CD4-positive, alpha-beta T cell treated with Interleukin-4 for 1 hour (primary cell): ENCODE measurements at places on chromosomes 7 and 10.

- no peak for DNase-seq
Measured at GRCh38 chr7:117630501-117630900, 150.7 kb downstream of the CFTR start.

- no peak for DNase-seq
Measured at GRCh38 chr7:50197549-50197948, 104.5 kb upstream of the ZPBP start.

GRCh38 chr10:29317423-29318021, 28.7 kb downstream of the LYZL1 start:
- no peak for DNase-seq

- DNase-seq, result no peak
Measured at GRCh38 chr10:52438119-52438518, 124.0 kb downstream of the DKK1 start.

GRCh38 chr10:100968863-100969186, 479 bp upstream of the SEMA4G start:
- DNase-seq, result no peak

DNA sequence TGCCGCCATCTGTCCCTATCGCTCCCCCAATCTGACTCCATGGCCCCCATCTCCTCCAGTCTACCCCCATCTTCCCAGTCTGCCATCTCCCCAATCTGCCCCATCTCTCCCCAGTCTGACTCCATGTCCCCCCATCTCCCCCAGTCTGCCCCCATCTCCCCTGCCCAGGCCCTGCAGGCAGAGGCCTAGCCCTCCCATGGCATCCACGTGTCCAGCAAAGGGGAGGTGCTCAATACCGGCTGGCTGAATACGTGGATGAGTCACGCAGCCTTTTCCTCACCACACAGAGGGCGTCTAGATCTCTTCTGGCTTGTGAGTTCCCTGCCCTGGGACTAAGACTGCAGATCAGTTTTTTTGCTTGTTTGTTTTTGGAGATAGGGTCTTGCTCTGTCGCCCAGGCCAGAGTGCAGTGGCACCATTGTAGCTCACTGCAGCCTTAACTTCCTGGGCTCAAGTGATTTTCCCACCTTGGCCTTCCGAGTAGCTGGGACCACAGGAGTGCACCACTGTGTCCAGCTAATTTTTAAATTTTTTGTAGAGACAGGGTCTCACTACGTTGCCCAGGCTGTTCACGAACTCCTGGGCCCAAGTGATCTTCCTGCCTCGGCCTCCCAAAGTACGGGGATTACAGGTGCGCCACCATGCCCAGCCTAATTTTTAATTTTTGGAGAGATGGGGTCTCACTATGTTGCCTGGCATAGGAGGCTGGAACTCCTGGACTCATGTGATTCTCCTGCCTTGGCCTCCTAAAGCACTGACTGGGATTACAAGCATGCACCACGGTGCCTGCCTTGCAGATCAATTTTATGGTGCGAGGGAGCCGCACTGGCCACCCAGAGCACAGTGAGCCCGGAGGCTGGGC, 15.3 kb upstream of the GPR146 start:
- peak; percentile 78 for DNase-seq

DNA sequence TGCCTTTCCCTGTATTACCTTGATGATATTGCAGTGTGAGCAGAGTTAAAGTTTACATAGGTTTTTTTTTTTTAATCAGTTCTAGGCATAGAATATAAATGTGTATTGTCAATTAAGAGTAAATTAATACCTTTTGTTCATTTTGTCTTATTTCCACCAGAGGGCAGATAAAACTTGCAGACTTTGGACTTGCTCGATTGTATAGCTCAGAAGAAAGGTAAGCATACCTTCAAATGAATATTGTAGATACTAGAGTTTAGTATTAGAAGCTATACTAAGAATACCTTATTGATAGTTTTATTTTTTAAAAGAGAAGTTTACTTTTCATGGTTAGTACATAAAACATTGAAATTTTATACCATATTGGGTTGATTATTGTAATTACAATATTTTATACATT, 86.8 kb downstream of the MPLKIP start:
- DNase-seq, result no peak

- no peak for DNase-seq
Measured at GRCh38 chr10:13769946-13770345, 183.2 kb downstream of the PRPF18 start.

GRCh38 chr7:107742678-107743566, 1.0 kb upstream of the CBLL1 start:
- DNase-seq, result no peak
